ENCODE measurements at places on chromosomes 5 and 9.

DNA sequence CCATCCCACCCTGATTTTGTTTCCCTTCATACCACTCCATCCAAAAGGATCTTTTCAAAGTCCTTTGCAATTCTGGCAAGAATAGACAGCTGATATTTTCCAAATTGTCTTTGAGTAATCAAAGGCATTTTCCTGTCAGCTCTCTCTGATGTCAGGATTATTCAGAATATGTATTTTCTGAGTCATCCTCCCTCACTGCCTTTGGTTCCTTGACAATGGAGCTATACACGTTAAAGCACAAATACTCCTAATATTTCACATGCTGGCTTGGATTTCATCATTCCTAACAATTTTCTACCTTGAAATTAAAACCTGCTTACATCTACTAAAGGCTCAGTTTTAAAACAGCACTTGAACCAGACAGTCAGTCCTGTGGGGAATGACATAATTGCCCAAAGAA is 379.4 kb downstream of the GADD45G start:
- peak; percentile 33 for DNase-seq

DNA sequence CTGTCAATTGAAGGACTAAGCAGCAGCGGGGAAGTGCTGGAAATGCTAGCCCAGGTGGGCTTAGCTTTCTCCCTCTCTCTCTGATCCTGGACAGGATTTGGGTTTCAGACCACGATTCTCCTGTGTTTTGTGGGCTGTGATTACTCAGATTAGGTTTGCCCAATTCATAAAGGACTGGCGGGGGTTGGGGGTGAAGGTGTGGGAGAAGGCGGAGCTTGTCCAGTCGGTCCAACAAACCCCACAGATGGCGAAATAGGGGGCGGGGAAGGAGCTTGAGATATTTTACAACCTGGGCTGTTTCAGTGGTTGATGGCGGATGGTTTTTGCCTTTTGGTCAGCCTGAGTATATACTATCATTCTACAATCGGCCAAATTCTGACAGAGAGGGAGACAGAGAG is 35.2 kb downstream of the PCDHAC2 start:
- DNase-seq, result peak; percentile 71

- no peak for DNase-seq
Measured at GRCh38 chr5:28398185-28398584, 1359.8 kb upstream of the CDH9 start.

DNA sequence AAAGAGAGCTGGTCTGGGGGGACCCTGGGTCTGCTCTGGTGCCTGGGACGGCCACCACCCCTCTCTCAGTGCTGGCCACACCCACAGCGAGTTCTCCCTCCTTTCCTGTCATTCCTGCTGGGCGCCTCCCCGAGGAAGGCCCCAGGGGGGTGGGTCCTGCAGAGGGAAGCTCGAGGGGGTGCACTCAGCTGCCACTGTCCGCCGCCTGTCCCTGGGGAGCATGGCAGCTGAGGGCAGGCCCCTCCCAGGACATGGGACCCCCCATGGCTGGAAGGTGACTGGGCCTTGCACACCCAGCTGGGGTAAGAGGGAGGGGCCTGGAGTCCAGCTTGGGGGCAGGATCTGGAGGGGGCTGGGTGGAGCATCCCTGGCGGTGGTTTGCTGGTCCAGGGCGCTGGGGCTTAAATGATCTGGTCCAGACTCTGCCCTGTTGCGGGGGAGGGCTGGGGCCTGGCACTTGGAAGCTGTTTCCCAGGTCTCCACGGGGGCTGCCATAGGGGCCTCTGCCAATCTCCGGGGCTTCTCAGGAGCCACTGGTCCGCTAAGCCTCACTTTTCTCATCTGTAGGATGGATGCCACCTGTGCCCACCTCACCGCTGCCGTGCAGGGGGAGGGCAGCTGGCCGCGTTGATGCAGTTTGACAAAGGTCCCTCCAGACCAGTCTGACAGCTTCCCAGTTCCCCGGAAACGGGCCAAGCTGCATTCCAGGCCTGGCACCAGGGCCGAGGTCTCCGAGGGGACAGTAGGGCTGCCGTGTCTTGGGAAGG is 6.0 kb upstream of the SLC2A6 start:
- DNase-seq, result no peak

- DNase-seq, result no peak
Measured at GRCh38 chr9:112699230-112699629, 18.7 kb downstream of the INIP start.

GRCh38 chr5:97600486-97600885 is 417.4 kb upstream of the RIOK2 start:
- no peak for DNase-seq

DNA sequence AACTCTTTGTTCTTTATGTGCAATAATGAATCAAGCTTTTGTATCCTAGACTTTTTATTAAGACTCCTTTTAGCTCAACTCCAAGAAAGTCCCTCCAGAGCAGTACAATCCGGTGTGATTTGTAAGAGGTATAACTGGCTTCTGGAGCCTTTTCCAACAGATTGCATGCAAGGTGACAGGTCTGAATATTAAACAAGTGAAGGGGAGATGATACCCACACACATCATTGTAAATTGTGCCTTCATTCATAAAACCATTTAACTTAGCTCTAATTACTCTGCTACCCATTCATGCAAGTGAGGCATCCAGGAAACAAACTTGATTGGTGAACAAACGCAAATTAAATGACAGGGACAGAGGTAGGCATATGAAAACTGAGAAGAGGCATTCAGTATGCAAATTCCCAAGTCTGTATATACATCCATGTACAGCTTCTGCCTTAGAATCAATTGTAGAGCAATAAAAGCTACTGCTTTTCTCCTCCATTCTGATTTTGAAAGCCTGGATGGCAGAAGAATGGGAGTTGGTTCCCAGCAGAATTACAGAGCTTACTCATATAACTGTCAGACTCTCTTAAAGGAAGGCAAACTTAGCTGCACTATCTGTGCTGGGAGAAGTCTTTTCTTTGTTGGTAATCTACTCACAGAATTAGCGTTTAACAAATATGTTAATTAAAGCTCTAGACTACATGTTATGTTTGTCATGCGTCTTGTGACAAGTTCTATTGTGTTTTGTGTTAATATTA is 261.0 kb upstream of the CDH6 start:
- DNase-seq, result no peak

DNA sequence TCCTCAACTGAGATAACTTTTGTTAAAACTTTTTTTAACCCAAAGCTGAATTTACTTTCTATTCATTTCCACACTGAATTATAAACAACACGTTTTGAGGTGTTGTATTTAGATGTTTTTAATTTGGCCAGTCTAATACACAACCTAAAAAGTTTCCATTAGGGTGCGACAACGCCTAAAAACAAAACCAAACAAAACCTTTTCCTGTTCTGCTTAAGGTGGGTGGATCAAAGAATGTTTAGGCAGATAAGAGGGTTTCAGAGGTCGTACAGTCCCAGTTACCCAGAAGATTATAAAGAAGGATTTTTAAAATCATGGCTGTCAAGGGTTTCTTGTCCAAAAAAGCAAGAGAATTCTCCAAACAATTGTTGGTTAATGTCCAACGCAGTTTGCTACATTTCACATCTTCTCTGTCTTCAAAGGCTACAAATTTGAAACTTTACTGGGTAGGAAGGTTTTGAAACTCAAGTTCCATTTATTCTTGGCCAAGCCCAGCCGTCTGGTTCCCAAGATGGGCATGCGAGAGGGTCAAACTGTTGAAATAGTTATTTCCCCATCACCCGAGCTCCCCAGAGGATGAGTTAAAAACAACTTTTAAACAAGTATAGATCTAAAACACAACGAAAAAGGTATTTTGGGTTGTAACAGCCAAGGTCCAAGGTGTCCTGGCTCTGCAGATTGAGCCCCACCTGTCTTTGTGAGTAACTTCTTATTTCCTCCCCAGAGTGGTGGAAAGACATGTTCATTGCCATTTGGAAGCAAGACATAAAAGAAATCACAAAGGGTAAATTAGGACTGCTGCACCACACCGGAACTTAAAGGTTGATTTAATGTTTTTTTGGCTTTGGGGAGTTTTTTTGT is 122.8 kb upstream of the MAP3K1 start:
- no peak for DNase-seq

DNA sequence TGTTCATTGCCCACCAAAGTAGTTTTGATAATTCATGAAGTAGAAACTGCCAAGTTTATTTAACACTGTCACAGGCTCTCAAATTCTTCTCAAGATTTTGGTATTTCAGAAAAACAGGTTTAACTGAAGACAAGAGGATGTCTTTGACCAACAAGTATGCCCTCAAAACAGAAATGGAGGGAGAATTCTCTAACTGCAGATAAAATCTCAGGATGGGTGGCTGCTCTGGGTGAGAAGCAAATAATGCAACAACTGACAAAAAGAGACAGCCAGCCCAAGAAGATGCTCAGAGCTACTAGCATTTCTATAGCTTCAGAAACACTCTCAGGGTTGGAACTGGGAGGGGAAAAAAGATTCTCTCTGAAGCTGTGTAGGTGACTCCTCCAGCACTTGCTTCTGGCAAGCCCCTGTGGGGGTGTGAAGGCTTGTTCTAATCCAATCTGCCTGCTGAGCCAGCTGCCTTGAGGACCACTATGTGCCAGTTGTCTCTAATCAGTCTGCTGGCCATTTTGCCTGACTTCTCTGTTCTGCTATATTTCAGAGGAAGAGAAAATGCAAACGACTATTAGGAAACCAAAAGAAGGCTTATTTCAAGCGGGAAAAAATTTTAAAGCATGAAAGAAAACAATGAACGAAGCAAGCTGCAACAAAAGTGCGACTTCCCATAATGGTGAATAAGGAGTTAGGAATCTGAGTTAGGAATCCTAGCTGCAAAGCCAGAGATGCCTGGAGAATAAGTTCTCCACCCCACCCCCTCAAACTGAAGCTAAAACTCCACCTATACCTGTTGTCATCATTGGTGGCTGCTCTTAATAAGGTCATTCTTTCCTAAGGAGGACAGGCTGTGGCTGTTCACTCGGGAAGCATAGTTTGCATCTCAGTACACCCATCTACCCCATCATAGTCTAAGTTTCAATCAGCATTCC is 147.5 kb downstream of the GNAQ start:
- no peak for DNase-seq

Measured in SW480 (cell line).